ENCODE measurements at places on chromosomes 7 and 10.

DNA sequence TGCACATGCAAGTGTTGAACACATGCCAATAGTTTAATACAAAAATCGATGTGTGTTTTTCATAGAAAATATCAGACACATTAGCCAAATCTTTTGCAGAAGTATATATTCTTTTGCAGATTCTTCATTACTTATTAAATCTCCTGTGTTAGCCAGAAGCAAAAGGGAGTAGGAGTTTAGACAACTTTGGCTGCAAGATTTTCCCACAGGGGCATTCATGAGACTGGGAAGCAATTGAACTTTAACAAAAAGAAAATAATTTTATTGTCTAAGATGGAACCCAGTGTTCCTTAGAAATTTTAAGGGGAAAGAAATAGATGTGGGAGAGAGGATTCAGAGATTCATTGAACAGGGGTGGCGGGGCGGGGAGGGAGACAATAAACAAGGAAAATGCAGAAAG, 1336.0 kb downstream of the GATA3 start:
- DNase-seq = no peak

- DNase-seq = no peak
These were observed 8.1 kb upstream of the REPIN1 start for GRCh38 chr7:150360363-150361058.

DNA sequence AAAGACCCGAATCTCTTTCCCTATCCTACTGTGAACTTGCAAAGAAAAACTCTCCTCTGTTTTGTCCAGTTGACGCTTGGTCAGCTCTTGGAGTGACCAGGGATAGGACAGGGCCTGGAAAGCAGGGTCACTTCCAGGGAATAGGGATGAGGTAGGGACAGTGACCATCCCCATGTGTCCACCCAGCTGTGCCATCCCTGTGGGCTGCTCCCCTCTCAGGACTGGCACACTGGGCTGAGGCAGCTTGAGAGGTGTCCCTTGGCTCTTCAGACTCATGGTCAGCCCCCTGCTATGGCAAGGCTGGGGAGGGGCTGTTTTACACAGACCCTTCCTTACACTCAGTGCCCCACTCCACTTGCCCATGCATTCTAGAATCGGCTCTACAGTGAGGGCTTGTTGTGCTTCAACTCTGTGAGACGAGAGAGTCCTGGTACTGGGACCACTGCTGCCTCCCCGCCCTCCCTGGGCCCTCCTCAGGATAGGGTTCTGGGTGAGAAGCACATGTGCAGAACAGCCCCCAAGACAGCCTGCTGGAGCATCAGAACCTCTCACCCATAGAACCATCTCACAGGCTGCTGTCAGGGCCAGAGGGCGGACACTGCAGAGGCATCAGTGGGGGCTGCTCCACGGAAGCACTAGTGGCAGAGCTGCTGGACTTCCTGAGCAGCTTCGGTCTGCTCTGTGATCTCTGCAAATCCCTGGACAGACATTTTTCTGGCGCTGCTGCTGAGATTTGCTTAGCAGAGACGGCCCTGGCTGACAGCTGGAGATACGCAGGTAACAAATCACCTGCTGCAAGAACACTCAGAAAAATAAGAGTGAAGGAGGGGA, 202.8 kb upstream of the CXCL12 start:
- DNase-seq = no peak

- peak; percentile 31 for DNase-seq
These were observed 81.6 kb downstream of the ARHGAP22 start for GRCh38 chr10:48523212-48523819.

DNA sequence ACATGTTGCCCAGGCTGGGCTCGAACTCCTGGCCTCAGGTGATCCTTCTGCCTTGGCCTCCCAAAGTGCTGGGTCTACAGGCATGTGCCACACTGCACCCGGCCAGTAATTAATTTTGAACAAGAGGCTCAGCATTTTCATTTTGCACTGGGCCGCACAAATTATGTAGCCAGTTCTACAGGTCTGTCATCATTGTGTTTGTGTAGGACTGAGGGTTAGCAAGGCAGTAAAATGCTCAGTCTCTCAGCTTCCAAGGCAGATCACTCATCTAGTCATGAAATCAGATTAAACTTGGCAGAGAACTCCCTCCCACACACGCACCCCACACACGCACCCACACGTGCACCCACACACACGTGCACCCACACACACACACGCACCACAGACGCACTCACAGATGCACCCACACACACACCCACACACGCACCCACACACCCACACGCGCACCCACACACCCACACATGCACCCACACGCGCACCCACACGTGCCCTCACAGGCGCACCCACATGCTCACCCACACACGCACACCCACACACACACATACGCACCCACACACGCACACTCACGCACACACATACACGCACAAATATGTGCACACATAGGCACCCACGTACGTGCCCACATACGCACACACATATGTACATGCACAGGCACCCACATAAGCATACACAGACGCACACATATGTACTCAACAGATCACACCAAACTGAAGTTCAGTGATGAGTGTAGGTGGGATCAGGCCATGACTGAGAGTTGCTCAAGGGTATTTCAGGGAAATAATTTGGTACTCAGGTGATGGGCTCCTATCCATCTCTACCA, 27.8 kb upstream of the PROSER2 start:
- no peak for DNase-seq

- DNase-seq = no peak
These were observed 18.6 kb upstream of the DLX5 start for GRCh38 chr7:97043281-97043680.

DNA sequence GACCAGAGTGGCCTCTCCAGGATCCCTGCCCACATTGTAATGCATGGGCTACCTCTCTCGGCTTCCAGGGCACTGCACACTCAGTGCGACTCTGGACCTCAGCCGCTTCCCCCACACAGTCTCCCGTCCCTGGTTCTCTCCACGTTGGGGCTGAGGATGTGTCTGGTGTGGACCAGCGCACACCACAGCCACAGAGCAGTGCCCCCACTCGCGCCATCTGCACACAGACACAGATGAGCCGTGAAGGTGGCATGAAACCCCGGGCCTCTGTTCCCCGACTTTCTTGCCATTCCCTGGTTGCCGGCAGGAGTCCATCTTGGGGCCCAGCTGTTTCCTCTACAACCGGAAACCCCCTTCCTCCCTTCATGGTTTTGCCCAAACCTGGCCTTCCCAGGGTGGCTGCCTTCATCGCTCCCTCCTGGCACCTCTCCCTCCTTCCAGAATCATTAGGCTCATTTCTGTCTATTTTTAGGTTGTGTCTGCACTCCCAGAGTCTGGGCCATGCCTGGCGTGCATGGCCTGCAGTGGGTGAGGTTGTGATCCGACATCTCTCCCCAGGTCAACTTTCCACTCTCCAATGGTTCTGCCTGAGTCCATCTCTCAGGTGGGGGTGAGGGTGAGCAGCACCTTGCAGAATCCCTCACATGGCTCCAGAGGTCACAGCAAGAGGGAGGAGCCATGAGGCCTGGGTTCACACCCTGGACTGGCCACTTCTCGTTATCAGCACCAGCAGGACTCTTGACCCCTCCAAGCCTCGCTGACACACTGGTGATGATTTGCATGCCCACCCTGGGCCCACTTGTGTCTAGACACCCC, 10.1 kb downstream of the RASGEF1A start:
- no peak for DNase-seq

- no peak for DNase-seq
These were observed 710.9 kb downstream of the CCSER2 start for GRCh38 chr10:85039311-85039710.

DNA sequence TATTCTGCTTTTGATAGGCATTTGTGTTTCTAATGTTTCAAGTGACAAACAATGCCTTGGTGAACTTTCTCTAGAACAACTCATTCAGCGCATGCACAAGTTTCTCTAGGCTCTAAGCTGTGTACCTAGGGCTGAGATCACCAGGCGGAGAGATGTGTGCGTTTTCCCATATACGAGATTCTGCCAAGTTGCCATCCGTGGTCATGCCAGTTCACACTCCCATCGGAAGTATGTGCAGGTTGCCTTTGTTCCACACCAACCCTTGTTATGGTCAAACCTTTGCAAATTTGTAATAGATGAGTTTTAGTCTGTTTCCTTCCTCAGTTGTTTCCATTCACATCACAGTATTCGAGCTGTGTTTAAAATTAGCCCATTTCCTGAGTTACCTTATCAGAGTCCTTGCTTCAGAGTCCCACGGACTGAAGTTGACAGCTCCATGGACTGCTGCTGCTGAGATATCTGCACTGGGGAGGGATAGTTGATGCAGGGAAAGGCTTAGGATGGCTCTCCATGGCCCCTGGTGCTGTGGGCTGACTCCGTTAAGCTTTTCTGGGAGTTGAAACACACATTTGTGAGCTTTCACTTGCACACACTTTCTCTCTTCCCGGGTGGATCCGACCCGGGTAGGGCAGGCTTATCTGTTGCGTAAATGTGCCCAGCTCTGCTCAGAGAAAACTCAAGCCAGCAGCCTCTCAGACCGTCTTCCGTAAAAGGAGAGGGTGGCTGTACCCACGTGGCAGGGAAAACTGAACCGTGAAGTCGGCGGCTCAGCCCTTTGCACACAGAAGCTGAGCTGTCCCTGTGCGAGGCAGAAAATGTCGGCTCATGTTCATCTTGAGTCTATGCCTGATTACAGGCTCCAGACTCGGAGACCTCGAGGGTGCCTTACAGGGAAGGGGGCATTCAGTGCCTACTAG, 49.4 kb downstream of the HK1 start:
- DNase-seq = no peak

GRCh38 chr7:125355899-125356298, 426.3 kb upstream of the POT1 start:
- no peak for DNase-seq

DNA sequence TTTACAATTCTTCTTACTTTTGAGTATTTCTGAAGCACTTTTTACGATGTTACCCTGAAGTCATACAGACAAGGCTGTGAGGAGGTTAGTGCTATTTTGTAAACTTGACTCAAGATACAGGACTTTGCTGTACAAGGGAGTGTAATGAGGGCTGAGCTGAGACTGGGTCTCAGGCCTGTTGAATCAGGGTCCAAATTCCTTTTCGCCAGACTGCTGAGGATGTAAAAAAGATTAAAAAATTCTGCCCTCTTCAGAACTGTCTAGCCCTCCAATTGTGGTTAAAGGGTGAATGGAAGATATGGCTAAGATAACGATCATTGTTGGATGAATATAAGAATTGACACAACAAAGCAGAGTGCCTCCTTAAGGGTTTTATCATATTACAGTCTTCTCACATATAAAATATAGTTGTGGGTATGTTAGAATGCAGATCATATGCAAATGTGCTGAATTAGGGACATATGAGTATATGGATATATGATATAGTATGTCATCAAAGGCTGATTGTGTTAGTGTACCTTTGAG, 165.4 kb downstream of the SUGCT start:
- no peak for DNase-seq

- DNase-seq = no peak
These were observed 231.5 kb upstream of the KLF14 start for GRCh38 chr7:130965515-130965914.

GRCh38 chr7:144027070-144027469, 21.7 kb upstream of the OR2A5 start:
- DNase-seq = no peak

GRCh38 chr7:108059526-108059925, 56.6 kb upstream of the LAMB1 start:
- no peak for DNase-seq

GRCh38 chr10:90007226-90007625, 305.8 kb downstream of the KIF20B start:
- no peak for DNase-seq

GRCh38 chr7:46525876-46526275, 604.8 kb upstream of the IGFBP3 start:
- DNase-seq = no peak

GRCh38 chr10:77251297-77252013, 386.2 kb downstream of the KCNMA1 start:
- peak; percentile 60 for DNase-seq

DNA sequence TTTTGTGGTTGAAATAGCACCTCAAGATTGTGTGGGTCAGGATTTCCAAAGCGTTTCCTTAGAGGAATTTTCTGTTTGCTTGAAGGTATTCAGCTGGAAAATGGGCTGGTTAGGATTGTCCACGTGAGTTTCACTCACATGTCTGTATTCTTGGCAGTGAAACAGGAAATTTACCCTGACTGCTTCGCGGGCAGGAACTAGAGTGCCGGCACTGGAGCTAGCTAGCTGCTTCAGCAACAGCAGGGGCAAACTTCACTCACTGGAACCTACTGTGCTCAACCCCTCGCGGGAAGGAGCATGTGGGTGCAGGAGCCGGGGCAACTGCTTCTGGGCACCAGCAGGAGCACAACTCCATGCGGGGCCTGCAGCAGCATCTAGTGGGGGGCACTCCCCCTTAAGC, 38.0 kb upstream of the RTKN2 start:
- DNase-seq = no peak

- no peak for DNase-seq
These were observed 107.2 kb downstream of the SPDYE5 start for GRCh38 chr7:75599244-75599781.

DNA sequence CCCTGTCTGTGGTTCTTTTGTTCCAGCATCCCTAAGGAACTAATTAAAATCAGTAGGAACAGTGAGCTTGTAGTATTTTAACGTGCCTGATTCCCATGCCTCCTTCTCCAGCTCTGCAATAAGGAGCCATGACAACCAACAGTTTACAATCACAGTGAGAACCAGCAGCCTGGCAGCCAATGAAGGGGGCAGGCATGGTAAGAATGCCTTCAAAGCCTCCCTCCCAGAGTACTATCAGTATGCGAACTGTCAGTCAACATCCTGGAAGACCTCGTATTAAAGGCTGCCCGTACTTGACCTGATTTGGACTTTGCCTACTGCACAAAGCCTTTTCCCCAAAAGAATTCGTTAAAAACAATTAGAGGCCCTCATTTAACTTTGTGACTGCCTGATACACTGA, 7.7 kb downstream of the ZPBP start:
- no peak for DNase-seq

DNA sequence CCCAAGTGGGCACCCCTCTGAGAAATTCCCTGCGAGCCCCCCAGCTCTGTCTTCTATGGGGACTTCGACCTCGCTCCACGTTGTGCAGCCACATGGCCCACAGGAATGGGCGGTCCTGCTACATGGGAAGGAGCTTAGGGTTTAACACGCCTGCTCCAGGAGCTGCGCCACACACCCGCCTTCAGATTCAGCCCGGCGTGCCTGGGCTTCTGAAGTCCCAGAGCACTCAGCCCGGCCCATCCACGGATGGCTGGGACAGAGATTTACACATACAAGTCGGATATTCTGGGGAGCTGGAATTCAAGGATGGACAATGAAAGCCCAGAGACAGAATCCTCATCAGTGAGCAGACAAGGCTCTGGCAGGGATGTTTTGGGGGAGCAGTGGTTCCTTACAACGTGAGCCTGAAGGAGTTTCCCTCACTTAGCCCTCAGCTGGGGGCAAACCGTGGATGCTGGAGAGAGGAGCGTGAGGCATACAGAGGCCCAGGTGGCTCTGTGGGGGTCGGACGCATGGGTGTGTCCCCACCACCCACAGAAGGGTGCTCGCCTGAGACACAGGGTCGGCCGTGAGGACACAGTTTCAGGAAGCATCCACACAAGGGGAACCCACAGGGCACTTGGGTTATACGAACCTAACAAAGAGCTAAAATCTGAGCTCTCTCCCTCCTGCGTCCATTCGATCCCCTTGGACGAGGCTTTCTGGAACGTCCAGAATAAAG, 372.9 kb downstream of the DNAJB6 start:
- DNase-seq = no peak
